ENCODE measurements at places on chromosomes 2 and 18.

DNA sequence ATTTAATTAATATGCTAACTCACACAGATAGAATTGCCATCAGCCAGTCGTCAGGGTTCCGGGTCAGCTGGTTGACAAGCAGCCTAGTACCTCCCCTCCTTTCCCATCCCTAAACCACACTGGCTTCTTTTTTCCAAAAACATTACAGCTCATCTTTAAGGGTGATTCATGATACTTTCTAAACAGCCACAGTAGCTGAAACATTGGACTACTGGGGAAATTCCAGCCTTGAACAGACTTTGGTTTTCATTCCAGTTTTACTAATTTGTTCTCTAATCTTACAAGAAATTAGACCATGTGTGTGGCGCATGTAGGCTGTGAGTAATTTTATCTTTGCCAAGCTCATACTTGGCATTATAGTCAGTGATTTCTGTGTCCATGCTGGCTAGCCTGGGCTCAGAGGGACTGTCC, 110.8 kb downstream of the FMNL2 start:
- no peak for DNase-seq

GRCh38 chr2:220533485-220533884, 906.1 kb downstream of the SLC4A3 start:
- no peak for DNase-seq

DNA sequence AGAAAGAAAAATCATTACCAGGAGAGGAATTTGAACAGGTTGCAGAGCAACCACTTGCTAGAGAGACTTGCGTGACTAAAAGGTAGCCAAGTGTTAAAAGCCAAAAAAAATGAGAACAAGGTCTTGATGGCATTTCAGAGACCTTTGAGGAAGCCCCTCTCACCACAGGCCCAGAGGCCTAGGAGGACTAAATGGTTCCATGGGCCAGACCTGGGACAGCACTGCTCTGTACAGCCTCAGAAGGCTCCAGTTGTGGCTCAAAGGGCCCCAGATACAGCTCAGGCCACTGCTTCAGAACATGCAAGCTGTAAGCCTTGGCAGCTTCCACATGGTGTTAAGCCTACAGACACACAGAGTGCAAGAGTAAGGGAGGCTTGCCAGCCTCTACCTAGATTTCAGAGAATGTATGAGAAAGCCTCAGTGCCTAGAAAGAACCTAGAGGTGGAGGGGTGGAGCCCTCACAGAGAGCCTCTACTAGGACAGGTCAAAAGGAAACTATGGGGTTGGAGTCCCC, 15.3 kb downstream of the CNDP1 start:
- no peak for DNase-seq

DNA sequence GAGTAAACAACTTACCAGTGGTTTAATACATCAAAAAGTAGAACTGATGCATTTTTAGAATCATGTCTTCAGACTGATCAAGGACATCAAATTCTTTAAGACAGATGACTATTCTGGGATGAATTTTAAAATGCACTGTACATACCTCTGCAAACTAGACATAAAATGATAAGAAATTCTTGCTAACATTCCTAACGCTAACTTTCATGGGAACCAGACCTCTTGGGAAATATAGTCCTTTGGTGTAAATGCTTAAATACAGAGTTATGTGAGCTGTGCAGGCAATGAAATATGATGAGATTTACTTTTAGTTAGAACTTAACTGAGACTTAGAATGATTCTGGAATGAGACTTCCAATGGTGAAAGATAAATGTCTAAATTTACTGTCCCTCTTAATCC, 562.0 kb downstream of the NR4A2 start:
- no peak for DNase-seq

GRCh38 chr2:56476509-56477071, 292.8 kb downstream of the CCDC85A start:
- no peak for DNase-seq

DNA sequence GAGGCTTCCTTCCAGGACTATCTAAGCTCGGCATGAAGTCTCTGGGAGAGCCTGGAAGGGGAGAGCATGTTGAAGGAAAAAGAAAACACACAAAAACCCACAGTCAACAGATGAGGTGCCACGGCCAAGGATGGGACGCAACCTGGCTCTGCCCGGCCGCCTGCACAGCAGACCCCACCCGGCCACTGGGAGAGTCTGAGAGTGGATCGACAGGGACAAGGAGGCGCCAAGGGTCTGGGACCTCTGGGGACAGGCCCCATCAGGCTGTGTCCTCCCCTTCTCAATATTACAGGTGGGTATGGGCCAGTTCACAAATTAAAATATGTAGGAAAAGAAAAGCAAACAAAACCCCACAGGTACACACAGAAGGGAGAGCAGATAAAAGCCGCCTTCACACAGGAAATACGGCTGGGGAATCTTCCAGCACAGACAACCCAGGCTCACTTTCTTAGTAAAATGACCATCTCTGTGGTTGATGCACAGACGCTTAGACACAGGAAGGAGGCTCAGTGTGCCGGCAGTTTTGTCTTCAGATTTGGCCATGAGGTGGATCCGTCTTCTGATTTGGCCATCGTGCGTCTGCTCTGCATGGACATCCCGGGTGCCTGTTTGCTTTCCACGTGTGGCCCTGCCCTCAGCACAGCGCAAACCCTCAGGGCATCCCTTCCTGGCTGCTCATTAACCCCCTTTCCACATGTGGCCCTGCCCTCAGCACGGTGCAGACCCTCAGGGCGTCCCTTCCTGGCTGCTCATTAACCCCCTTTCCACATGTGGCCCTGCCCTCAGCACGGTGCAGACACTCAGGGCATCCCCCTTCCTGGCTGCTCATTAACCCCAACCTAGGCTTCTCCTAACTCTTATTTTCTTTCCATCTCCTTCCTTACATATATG, 138.4 kb downstream of the EIPR1 start:
- no peak for DNase-seq

DNA sequence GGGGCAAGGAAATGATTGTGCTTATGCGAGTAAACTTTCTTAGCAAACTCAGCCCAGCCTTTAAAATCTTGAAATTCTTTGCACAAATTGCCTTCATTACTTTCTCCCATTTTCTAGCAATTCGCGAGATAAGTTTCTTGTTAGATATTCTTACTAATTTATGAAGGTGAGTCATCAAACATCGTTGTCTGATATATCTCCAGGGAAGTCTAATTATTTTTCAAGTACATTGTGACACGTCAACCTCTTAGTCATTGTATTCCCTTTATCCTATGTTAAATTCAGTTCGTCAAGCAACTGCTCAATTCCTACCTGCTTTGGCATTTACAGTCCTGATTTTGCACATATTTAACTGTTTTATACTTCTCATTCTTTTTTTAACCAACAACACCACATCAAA, 854.5 kb upstream of the CRIM1 start:
- DNase-seq: no peak

DNA sequence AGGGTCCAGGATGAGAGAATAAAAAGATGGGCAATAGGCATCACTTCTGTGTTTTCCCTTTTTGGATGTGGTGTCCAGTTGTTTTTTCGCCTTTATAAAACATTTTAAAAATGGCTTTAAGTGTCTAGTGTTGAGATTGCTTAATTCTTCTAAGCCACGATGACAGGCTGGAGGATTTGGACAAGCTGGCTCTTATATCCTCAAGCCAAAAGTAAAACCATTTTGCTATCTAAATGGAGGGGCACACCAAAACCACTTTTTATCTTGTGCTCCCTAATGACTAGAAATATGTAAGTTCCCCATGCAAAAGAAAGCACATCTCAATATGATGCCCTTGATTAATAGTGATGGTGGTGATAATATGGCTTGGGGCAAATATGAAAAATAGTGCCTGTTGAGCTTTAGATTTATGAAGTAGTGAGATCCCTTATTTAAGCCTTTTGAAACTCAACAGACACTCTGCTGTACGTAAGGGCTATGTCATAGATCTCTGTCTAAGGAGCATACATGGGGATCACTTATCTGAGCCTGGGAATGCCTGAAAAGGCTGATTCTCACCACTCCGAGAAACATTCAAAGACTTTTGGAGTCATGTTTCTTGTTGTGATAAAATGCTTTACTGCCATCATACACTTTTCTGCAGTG, 185.5 kb downstream of the KCNS3 start:
- no peak for DNase-seq

GRCh38 chr18:44258086-44258485, 422.6 kb upstream of the SETBP1 start:
- DNase-seq: no peak

DNA sequence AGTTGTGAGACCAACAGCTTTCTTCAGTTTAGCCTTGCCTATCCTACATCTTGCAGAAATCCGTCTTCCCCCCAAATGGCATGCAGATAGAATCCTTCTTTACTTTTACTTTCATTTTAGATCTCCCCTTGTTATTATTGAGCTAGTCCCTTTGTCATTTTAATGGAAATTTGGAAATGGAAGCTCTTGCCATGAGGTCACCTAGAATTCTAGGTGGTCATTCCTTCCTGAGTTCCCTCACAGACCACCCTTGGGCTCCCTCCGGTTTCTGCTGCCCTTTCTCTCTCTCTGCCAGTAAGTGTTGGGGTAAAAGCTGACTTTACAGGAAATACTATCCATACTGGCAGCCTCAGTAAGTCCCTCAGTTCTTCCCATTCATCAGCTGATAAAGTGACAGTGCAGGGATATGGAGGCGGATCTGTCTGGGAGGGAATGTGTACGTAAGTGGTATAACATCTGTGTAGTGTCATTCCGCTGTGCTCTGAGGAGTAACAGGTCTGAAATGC, 30.2 kb downstream of the ARHGAP25 start:
- no peak for DNase-seq

GRCh38 chr2:234993541-234993981, 41.7 kb downstream of the SH3BP4 start:
- DNase-seq: no peak

DNA sequence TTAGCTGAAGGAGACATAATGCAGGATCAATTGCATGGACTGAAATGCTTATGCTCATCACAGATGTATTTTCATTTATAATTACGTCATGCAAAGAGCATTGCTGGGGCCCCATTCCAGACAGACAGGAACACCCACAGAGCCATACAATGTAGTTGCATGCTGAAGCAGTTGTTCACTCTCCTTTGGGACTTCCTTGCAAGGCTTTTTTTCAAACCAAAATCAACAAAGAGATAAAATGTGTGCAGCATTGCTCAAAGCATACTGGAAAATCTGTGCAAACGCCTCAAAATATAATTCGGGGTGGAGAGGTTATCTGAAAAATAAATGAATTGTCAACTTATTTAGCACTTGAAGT, 463.2 kb downstream of the CDH2 start:
- no peak for DNase-seq

DNA sequence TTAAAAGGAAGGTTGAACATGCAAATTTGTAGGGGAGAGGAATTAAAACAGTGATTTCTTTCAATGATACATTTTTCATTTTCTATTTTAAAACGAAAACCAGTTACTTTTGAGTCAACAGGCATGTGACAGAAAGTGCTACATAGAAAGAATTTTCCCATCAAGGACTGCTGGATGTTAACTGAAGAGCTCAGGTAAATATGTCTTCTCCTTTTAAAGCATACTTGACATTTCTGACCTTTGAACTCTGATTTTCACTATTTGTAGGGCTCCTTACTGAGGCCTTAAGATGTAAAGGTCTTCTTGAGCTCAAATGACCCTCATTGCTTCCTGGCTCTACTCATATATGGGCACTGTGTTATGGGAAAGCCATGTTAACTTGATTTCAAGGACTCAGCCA, 32.4 kb downstream of the FIGN start:
- DNase-seq: no peak

GRCh38 chr2:157760949-157761348, 115.2 kb downstream of the ACVR1 start:
- DNase-seq: no peak

GRCh38 chr2:38959938-38960608, 70.4 kb downstream of the ARHGEF33 start:
- DNase-seq: no peak

DNA sequence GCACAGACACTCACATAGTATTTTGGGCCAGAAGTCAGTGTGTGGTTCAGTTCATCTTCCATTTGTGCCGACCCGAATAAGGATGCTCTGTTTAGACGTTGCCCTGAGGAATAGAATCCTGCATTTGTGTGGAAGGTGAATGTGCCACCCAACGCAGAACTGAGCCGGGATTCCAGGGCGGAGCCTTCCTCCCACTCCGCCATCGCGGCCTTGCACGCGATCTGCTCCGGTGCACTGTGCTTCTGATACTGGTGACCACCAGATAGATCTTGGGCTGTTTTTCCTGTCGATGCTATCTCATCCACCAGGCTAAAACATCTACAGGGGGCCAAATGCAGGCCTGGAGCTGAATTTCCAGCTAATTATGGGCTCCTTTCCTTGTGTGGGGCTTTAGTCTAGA, 29.6 kb upstream of the SNTG2 start:
- DNase-seq: no peak

DNA sequence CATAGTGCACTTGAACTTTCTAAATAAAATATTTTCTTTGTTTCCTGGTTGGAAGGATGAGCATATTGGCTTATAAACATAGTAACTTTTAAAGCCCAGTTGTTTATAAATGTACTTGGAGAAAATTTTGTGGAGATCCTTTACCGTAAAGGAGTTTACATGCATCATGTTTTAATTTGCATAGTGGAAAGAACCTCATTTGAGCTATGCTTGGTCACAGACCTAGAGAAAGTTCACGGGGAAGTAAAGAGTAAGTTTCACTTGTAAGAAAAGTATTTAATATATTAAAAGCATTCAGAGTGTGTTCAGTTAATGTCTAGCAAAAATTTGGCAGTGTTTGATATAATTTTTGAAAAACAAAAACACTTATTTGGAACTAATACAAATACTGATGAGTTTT, 45.3 kb downstream of the PIKFYVE start:
- DNase-seq: no peak

DNA sequence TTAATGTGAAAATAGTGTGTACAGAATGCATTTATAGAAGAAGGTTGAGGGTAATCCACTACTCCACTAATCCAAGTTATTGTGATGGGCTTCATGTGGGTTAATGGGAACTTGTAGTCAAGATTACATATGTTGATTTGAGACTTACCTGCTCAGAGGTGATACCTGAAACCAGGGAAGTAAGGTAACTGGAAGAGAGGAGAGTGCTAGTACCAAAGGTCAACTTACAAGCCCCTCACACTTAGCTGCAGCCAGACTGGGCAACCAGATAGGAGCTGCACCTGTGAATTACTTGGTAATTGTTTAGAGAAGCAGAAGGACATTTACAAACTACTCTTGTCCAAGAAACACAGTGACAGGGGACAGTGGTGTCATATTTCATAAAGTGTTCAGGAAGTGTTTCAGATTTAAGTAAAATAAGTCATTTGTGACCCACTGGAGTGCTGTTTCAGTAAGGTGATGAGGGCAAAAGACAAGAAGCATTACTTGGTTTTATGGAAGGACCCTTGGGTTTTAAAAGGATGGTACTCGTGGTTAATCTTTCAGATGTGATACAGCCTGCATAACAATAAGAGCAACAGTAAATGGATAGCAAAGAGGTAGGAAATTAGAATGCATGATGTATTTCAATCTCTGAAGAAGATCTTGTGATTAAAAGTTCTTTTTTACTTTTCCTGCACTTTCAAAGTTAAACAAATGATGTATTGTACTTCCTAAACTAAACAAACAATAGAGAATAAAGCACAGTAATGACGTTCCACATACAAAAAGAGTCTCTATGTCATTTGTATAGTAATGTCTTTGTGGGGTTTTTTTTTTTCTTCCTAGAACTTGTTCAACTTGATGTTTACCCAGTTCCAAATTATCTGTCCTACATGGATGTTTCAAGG, 189.3 kb downstream of the PHLPP1 start:
- no peak for DNase-seq

Data from NCI-H1694 treated with DMSO at 0.1 percent for 48 hours (cell line).